ENCODE measurements at places on chromosomes 7 and 10. TPM values are rescaled to one million over a fixed set of nuclear protein-coding genes. Genes with fewer than 3 reads are reported as not detected.

GRCh38 chr10:110225441-110225755 is 18.0 kb downstream of the MXI1 start:
- no peak for DNase-seq

DNA sequence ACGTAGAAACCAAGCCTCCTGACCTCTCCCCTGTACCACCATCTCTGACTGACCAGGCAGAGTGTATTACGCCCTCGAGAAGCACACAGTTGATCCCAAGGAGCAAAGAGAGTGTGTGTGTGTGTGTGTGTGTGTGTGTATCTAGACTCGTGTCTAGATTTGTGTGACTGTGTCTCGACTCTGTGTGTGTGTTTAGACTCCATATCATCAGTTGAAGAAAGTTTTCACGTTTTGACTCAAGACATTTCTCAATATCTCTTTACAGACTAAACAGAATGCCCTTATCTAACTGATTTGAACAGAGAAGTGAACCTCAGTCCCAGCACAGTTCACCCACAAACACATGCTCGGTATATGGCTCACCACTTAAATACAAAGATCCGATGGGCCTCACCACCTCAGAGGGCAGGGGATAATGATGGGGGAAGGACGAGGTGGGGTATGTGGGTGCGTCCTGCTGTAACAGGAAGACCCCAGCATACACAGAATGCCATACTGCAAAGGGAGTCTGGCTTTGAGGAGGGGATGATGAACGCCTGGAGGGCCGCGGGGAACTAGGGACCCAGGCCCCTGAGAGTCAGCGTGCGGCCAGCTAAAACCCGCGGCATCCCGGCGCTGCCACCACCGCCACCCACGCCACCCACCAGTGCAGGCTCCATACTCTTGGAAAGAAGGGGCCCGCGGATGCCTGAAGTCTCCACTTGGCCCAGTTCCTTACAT is 780 bp downstream of the ALDH18A1 start:
- DNase-seq: peak; percentile 5

- DNase-seq: no peak
Observed at GRCh38 chr7:89849052-89849451, 305.2 kb upstream of the STEAP1 start.

DNA sequence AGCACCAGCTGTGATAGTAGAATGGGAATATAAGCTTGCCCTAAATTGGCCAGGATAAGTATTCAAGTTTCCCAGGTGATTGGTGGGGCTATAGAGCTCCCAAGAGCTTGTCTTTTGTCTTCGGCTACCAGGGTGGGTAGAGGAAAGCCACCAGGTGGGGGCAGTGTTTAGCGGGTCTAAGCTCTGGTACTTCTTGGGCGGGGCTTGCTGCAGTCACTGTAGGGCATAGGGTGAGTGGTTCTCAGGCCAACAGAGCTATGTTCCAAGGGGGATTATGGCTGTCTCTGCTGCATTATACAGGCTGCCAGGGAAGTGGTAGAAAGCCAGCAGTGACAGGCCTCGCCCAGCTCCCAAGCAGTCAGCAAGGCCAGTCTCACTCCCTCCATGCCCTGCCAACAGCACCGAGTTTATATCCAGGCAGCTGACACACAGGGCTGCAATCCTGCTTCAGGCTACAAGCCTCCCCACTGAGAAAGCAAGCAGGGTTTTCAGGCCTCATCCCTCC is 110.7 kb downstream of the ZNF467 start:
- DNase-seq: peak; percentile 60

IFIT1B gene
- total RNA-seq: not detected

NEURL1 gene
- total RNA-seq: 1.8 TPM

All from neural crest cell (in vitro differentiated cells).